ENCODE measurements at places on chromosomes 16 and 17. TPM values are rescaled to one million over a fixed set of nuclear protein-coding genes. Genes with fewer than 3 reads are reported as not detected.

DNASE1L2 gene
- polyA plus RNA-seq: not detected

GJC1 gene
- not detected for polyA plus RNA-seq

NHLRC4 gene
- 2.1 TPM for polyA plus RNA-seq

PRKCB gene
- 98.4 TPM for polyA plus RNA-seq

TAC4 gene
- not detected for polyA plus RNA-seq

CDR2L gene
- polyA plus RNA-seq: not detected

RSKR gene
- polyA plus RNA-seq: not detected

MYO15A gene
- 0.14 TPM for polyA plus RNA-seq

FGF11 gene
- polyA plus RNA-seq: not detected

GRCh38 chr17:63445954-63446752 is at the start of gene CYB561:
Gene CYB561, minus strand, starts transcription at chr17:63446306. Its CDS starts 8,759 bp downstream, at chr17:63437547.
- peak; percentile 74 for DNase-seq

DNA sequence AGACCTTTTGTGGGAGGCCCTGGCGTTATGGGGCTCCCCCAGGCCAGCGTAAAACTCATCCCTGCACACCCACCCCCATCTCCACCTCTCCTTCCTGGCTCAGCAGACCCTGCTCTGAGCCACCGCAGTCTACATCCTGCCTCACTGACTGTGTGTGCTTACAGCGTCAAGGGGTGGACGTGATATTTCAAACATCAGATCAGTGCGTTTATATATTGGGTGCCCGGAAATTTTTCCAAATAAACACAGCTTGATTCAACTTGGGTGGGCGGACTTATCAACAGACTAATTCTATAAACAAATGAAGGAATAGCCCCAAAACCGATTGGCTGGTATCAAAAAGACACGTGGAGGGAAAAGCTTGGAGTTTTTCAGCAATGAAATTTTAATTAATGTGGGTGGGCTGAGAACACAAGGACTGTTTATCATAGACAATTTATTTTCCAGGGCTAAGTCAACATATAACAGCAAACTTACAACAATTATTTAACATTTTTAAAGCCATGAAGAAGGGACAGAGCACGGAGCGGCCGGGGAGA is at the start of gene FOXL1:
TSS of gene FOXL1 (plus strand) at position 489 of the 539 bp plus-strand sequence. CDS start 175 bp downstream, outside the sequence.
- DNase-seq: no peak

GRCh38 chr16:11418506-11418905 is 73.2 kb downstream of the RMI2 start:
- DNase-seq: no peak

GRCh38 chr16:86256995-86257394 is 253.3 kb upstream of the FOXF1 start:
- no peak for DNase-seq

- DNase-seq: no peak
Observed at GRCh38 chr16:75318737-75319136, 67.3 kb upstream of the BCAR1 start.

DNA sequence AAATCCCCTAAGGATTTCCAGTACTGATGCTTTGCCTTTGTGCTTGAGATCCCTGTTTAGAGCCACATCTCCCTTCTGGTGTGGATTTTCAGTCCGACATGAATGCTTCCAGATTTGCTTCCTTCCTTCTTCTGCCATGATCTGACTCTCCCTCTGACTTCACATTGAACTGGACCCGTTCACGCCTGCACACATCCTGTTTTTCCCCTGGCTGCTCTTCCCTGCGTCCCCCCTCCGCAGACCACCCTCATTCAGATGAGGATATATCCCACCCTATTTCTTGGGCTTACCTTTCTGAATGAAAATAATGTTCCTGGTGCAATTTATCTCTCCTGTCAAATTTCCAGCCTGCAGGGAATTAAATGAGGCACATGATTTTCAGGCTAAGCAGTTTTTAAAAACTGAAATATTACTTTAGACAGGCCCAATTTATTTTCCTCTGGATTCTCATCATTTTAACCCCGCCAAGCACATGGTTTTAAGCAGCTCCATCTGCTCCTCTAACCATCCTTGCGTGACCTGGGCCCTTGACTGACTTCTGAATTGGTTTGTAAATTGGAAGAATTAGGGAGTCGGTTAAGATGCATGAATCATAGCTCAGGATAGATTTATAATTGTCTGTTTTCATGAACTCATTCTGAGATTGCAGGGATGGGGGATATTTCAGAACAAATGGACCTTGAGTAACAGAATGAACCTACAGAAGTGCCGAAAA is 59.2 kb downstream of the BMERB1 start:
- no peak for DNase-seq

DNA sequence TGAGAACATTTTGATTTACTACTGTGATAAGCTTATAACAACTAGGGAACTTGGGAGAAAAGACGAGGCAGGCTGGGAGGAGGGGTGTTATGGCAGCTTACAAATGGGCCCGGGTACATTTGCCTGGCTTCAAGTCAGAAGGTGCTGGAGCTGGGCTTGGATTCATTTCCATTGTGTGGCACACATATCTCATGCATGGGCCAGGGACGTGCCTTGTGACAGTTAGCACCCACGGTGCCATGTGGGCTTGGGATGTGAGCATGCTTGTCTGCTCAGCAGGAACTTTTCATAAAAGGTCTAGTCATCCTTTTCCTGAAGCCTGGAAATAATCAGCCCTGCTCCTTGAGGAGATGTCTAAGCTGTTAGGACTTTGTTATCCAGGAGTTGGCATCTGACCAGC is 572.2 kb downstream of the CDH13 start:
- DNase-seq: no peak

GRCh38 chr16:30490210-30490609 is 17.7 kb downstream of the ITGAL start:
- no peak for DNase-seq

DNA sequence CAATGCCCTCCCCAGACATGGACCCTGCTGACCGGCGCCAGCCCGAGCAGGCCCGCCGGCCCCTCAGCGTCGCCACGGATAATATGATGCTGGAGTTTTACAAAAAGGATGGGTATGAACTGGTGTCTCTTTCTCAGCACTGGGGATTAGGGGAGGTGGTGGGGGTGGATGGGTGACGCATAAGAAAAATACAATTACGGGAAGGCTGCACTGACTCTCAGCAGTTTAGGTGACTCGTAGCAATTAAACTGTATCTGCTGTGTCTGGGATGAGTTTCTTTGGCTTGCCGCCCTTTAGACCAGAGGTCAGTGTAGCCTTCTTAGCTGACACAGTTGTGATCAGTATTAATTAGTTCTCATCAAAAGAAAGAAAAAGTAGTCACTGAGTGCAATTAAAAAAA is 59.0 kb downstream of the ELAC2 start:
- no peak for DNase-seq

DNA sequence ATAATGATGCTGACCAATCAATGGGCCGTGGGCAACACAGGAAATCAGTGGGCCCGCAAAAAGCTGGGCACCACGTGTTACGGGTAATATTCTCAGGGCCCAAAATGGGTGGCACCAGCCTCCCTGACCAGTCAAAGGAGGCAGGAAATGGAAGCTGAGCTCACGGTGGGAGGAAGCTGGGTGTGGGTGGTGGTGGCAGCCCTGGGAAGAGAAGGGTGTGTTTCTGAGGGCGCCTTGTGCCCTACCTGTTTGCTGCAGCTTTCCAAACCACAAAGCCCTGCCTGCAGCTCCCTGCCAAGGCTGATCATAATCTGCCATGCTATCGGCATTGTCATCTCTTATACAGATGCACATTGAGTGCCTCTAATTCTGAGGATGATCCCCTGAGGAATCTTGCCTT is 457.9 kb downstream of the SLC39A11 start:
- DNase-seq: peak; percentile 30

DNA sequence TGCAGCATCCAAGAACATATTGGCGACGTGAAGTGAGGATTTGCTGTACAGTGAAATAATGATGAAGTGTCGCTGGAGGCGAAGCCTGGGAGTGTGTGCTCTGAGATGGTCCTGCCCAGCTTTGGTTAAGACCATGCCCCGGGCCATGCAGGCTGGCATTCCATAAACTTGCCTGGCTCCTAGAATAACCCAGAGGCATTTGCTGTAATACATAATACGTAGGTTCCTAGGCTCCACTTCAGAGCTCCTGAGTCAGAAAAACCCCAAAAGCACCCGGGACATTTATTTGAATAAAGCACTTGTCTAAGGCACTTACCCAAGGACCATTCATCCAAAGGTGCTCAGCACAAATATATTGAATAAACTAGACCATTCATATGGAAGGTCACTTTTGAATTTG is 279.3 kb downstream of the ABCC12 start:
- no peak for DNase-seq

DNA sequence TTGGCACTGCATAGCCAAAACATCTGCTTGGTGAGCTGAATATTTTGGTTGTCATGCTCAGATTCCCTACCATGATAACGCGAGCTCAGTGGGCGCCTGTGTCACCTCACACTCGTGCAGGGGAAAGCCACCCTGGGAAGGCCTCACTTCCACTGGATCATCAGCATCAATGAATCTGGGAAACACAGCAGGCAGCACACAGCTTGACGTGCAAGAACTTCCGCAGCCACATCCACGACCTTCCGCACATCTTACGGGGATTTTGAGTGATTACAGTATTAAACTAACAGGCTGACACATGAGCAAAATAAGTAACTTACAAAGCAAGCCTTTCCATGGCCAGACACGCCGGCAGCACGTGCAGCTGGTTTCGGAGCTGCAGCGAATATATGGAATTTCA is 54.7 kb upstream of the FOXF1 start:
- no peak for DNase-seq

Data from CD4-positive, alpha-beta memory T cell (primary cell).